ENCODE measurements at places on chromosomes 7 and 10.

DNA sequence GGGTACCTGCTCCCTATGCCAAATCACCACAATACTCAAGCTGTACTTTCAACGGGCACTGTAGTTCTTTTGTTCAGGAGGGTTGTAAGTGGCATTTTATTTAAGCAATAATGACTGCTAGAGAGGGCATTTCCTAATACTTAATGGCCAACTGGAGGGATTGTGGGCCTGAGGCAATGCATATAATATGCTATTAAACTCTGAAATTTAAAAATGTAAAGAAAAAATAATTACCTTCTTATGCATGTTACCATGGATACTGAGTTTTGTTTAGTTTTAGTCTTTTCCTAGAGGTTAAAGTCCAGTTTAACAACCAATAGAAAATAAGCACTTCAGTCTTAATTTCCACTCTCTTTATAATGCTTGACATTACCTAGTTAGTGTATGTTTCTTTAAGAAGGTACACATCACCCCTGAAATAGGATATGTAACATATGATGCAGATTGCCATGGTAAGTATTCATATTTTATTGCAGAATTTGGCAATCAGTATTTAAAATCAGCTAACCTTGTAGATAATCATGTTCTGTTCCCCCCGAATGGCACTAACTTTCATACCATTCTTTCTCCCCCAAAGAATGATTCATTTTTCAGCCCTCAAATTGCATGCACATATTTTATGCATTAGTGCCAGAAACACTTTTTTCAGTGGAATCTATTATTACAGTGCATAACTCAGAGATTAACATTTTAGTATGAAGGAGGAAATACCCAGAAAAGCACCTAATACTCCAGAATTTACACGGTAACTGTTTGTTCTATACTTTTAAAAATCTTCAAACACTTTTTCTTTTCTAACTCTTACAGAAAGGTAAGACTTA lies 90.3 kb upstream of the ZNF438 start:
- no peak for DNase-seq
- H3K36me3 ChIP-seq: no peaks in the 10 kb centered on the region
- no peaks in the 10 kb centered on the region for H3K27me3 ChIP-seq
- H3K27ac ChIP-seq: no peak overlapping the region

DNA sequence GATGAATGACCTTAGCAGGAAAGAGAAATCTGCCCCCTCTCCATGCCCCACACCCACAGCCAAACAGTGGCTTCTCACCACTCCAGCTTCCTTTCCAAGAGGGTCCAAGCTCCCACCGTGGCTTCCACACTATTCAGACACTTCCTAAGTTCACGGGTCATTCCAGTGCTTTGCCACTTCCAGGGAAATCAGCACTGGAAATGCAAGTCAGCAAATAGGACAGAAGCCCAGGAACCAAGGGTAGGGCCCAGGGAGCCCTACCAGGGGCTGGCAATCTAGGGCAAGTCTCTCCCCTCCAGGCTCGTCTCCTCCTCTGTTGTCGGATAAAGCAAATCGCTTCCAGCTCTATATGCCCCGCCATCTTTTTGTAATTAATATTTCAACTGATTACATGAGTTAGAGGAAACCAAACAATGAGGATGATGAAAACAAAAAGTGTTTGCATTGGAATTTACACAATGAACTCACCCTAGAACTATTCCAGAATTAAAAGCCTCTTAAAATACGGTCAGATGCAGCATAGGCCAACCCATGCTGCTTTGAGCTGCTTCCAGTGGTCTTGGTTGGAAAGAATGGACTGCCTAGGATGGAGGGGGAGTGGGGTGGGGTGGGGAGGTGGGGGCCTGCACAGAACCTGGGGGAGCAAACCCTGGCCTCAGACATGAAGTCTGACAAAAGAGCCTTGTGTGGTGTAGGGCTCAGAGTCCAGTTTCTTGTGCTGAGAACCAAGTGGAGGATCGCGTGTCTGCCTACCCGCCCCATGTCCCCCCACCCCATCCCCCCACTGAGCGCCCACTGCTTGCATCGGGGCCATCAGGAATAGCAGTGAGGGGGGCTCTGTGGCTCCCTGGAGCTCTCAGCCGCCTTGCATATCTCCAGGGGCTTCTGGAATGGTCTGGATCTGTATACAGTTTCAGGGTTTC lies 74.6 kb upstream of the CPXM2 start:
- H3K4me3 ChIP-seq: no peak overlapping the region
- H3K36me3 ChIP-seq: no peaks in the 10 kb centered on the region
- DNase-seq: no peak
- no peak overlapping the region for H3K27ac ChIP-seq
- H3K4me1 ChIP-seq: peaks cover 13% of the 10 kb centered on the region

DNA sequence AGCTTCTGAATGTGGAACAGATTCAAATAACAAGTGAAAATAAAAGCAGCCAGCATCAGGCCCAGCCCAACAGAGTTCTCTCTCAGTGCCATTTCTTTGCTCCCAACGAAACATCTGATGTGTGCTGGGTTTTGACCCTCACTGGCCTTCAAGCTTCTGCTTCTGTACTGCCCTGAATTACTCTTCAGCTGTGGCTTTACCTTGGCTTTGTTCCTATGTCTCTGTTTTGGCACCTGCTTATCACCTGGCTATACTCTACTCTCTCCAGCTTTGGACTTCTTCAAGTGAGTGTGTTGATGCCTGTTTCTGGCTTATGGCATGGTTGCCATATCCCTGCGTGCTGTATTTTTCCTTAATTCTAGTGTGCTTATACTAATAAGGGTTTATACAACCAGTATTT lies 768.3 kb downstream of the SORCS1 start:
- DNase-seq: no peak
- H3K27me3 ChIP-seq: peaks cover 6% of the 10 kb centered on the region
- H3K27ac ChIP-seq: no peak overlapping the region
- H3K4me1 ChIP-seq: no peaks in the 10 kb centered on the region
- no peaks in the 10 kb centered on the region for H3K36me3 ChIP-seq
- H3K4me3 ChIP-seq: no peak overlapping the region

GRCh38 chr7:50665403-50666123 lies 100.4 kb upstream of the DDC start:
- no peaks in the 10 kb centered on the region for H3K27me3 ChIP-seq
- DNase-seq: no peak
- peaks cover 5% of the 10 kb centered on the region for H3K4me1 ChIP-seq
- no peak overlapping the region for H3K27ac ChIP-seq

GRCh38 chr7:46080595-46081159 lies 159.6 kb upstream of the IGFBP3 start:
- H3K4me3 ChIP-seq: no peak overlapping the region
- no peak for DNase-seq
- H3K27ac ChIP-seq: no peak overlapping the region
- H3K27me3 ChIP-seq: peaks cover 9% of the 10 kb centered on the region
- no peaks in the 10 kb centered on the region for H3K36me3 ChIP-seq

- no peak overlapping the region for H3K27ac ChIP-seq
- DNase-seq: no peak
- peaks cover 2% of the 10 kb centered on the region for H3K36me3 ChIP-seq
- H3K4me3 ChIP-seq: no peak overlapping the region
- peaks cover 14% of the 10 kb centered on the region for H3K4me1 ChIP-seq
These were observed 582.7 kb downstream of the REEP3 start for GRCh38 chr10:64103750-64104470.

GRCh38 chr7:92973293-92973731 lies 136.9 kb upstream of the CDK6 start:
- H3K4me3 ChIP-seq: no peak overlapping the region
- no peaks in the 10 kb centered on the region for H3K4me1 ChIP-seq
- no peak overlapping the region for H3K27ac ChIP-seq
- H3K36me3 ChIP-seq: peaks cover 5% of the 10 kb centered on the region
- no peak for DNase-seq
- peaks cover 3% of the 10 kb centered on the region for H3K27me3 ChIP-seq

DNA sequence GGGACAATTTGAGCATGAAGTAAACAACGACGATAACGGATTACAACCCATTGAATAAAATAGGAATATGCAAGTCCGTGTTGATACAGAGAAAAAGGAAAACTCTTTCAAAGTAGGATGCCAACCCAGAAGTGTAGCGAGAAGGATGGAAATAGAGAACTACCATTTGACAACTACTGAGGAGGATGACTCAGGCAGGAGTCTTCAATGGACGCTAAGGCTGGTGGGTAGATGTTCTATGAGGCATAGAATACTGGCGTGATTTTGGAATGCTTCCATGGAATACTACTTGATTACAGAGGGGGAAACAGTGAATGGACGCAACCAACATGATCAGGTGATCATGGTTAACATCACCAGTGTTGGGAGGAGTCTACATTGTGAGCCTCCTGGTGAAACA lies 828 bp upstream of the CFAP70 start:
- H3K36me3 ChIP-seq: peaks cover 22% of the 10 kb centered on the region
- no peak for DNase-seq
- H3K4me1 ChIP-seq: peaks cover 5% of the 10 kb centered on the region
- H3K27me3 ChIP-seq: peaks cover 56% of the 10 kb centered on the region

GRCh38 chr7:42672339-42672999 lies 239.4 kb downstream of the C7orf25 start:
- H3K4me1 ChIP-seq: peaks cover 27% of the 10 kb centered on the region
- peaks cover 4% of the 10 kb centered on the region for H3K36me3 ChIP-seq
- no peak for DNase-seq
- H3K27me3 ChIP-seq: no peaks in the 10 kb centered on the region
- no peak overlapping the region for H3K4me3 ChIP-seq
